Activated CD4-positive, alpha-beta T cell treated with anti-CD3 and anti-CD28 coated beads, Interleukin-2, Interleukin-6, amounts not matched to agents 100 ng/mL and 50 ng/mL, durations not matched to agents 16 hours and 8 hours (primary cell): ENCODE measurements at places on chromosomes 12 and 14.
A peak's percentile ranks its signal among the peaks of the same experiment; 100 is the strongest.

GRCh38 chr12:106174876-106175275, 36.1 kb upstream of the NUAK1 start:
- DNase-seq, result no peak

DNA sequence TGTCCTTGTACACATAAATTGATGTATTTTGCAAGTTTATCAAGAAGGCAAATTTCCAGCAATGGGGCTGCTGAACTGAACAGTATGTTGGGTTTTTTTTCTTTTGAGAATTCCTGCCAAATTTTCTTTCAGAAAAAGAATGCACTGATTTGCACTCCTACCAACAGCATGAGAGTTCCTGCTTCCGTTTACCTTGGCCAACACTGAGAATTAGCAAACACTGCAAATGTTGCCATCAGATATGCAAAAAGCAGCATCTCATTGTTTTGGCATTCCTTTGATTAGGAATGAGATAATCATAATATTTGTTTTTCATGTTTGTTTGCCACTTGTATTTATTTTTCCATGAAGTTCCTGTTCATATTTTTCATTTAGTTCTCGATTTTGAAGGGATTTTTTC, 82.4 kb downstream of the RTN1 start:
- DNase-seq, result no peak

DNA sequence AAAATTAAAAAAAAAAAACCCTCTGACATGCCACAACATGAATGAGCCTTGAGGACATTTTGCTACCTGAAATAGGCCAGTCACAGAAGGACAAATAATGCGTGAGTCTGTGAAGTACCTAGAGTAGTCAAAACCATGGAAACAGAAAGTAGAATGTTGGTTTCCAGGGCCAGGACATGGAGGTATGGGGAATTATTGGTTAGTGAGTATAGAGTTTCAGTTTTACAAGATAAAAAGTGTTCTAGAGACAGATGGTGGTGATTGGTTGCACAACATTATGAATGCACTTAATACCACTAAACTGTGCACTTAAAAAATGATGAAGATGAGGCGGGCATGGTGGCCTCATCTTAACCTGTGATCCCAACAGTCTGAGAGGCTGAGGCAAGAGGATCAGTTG, 47.6 kb upstream of the ZFP36L1 start:
- peak; percentile 50 for DNase-seq

- no peak for DNase-seq
Observed at GRCh38 chr12:56107242-56107641, 2.9 kb downstream of the PA2G4 start.

DNA sequence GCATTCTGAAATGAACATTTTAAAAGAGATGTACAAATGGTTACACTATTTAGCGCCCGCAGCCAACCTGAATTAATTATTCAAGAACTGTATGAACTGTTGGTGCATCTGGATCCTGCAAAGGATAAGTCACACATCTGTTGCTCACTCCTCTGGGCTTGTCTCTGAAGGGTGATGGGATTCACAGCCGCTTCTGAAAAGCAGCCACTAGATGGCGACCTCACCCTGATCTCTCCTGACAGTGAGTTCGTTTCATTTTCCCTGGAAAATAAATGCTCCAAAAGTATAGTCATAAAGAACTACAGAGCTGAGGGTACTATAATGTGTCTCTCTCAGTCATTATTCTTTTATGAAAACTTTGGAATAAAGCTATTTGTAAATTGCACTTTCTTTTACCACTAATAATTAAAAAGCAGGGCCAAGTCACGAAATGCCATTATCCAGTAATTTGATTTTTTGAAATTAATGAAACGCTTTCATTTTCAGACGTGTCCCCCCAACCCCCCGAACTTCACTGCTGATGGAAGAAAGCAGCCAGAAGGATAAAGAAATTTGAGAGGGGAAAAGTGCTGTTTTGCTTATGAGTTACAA, 789.6 kb downstream of the NRXN3 start:
- peak; percentile 64 for DNase-seq

DNA sequence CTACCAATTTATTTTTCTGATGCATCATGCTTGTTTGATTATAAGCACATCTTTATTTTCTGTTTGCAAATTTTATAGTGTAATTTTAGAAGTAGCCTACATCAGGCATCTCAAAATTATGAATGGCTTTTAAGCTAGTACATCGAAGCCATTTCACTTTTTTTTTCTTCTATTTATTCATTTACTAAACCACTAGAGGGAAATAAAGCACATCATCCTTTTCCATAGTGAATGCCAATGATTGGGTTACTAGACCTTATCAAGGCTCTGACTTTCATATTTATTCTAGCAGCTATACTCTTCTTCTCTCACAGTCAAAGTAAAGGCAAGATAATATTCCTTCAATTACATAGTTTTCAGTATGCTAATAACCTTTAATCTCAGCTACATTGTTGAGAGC, 736.4 kb upstream of the LRFN5 start:
- DNase-seq, result no peak

GRCh38 chr12:50803230-50803875, 39.4 kb upstream of the TMPRSS12 start:
- DNase-seq, result no peak

DNA sequence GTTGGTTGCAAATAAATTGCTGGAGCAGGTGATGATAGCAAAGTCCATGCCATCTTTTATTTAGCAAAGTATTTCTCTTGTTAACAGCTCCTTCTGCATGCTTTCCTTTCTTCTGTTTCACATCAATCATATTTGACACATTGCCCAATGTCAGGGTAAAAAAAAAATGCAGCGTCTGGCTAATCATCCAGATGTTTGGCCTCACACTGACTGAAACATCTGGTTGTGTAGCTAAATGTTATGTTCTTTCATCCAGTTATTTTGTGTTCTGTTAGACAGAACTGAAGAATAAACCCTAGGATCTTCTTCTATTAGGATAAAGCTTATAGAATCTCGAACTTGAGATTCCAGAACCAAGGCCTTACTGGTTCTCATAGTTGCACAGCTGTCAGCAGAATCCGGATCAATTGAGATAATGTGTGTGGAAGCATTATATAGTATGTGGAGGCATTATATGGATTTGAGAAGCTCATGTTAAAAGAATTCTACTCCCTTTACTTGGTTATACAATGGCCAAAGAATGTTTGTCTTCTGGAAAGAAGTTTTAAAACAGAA, 859.2 kb downstream of the DIO2 start:
- no peak for DNase-seq

- DNase-seq, result no peak
Observed at GRCh38 chr12:12436831-12437345, 80.0 kb downstream of the BORCS5 start.

GRCh38 chr14:31543969-31544799, 17.0 kb upstream of the NUBPL start:
- no peak for DNase-seq

DNA sequence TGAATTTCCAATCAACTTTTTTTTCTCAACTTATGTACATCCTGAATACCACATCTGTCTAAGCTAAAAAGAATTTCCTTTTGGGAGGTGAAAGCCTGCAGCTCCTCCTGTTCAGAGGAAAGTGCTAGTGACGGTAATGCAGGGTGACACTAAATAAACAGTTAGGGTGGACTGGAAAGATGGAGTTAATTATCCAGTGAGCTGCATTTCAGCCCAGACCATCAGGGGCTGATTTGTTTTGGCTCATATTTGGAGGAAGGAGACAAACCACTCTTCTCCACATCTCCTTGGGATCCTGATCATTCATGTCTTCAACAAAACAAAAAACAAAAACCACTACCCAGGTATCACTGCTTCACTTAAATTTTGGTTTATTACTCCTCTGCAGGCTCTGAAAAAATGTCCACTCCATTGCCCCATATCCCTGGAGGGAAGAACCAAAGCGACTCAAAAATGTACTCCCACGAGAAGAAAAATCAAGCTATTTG, 5.1 kb upstream of the SIX1 start:
- DNase-seq, result no peak

- DNase-seq, result no peak
Observed at GRCh38 chr12:72315858-72316257, 43.7 kb downstream of the TRHDE start.

GRCh38 chr12:48793696-48794095, 4.8 kb upstream of the ADCY6 start:
- no peak for DNase-seq

DNA sequence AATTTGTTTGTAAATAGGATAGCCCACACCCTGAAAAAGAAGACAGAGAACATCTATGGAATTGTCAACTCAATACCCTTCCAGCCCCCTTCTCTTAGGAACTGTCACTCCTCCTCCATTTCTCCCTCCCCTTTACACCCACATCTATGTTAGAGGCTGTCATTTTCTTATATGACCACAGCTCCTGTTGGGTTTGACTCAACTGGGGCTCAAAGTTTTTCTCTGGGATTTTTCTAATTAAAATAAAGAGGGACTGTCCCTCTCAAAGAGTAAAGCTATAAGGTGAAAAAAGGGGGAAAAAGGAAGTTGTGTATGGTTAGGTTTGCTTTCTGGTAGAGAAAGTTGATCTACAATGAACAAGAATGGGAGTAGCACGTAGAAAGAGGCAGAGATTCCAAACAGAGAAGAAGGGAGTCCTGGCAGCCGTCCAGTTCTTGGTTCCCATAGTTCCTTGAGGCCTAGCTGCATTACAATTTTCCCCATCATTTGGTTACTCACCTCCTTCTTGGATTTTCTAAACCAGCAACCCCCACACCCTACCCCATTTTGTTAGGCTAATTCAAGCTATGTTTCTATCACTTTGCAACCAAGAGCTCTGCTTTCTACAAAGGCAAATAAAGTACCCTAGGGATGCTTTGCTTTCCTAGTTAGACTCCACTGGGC, 44.3 kb upstream of the STK38L start:
- no peak for DNase-seq

GRCh38 chr14:100317912-100318808, 5.0 kb upstream of the SLC25A47 start:
- DNase-seq, result peak; percentile 79

- no peak for DNase-seq
Observed at GRCh38 chr12:72105849-72106248, 166.3 kb upstream of the TRHDE start.
